ENCODE measurements at places on chromosomes 6 and 20.

DNA sequence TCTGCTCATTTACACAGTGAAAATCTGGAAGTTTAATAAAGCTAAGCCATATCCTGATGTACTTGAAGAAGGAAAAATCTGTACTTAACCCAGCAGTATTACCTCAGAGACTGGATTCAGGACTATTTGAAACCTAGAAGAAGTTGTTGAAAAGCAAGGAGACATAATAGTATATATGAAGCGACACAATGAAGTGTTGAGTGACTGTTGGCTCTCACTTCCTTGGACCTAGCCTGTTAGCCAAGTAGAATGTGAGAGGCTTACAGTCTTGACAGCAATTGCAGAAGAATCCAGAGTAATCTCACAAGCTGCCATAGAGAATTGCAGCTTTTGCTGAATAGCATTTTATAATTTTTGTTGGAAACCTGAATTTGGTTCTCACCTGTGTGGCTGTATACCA is 26.7 kb downstream of the SMAP1 start:
- no peak for DNase-seq

- DNase-seq, result no peak
Observed at GRCh38 chr6:154157082-154157481, 118.0 kb downstream of the OPRM1 start.

DNA sequence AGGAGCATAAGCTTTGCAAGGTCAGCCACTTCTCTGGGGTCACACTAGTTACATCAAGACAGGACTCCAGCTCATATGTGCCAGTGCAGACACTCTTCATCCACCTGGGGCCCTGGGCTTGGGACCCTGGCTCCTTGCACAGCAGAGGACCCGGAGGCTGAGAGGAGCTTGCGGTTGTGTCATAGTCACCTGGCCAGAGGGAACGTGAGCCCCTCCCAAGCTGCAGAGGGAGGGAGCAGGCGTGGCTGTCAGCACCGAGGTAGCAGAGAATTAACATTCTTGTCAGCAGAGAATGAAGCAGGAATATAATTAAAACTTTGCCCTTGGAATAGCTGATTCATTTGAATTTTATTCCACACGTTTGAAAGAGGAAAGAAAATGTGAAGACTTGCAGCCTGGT is 36.8 kb downstream of the BCAS4 start:
- no peak for DNase-seq

- DNase-seq, result no peak
Observed at GRCh38 chr20:64090165-64090564, 6.0 kb upstream of the LKAAEAR1 start.

GRCh38 chr6:5941188-5941587 is 65.5 kb downstream of the NRN1 start:
- no peak for DNase-seq

DNA sequence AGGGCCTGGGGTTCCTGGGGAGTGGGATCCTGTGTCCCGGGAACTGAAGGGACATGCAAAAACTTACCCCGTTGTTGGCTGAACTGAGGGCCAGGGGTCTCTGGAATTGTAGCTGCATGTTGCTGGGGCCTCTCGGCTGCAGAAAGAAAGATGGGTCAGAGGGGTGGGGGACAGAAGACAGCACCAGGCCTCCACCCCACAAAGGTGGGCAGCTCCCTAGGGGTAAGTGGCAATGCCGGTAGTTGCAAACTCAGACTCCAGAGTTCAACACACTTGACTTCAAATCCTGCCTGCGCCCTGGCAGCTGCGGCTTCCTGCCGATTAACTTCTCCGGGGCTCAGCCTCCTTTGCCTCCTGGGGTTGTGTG is 4.8 kb downstream of the ZBP1 start:
- no peak for DNase-seq
